CD4-positive, alpha-beta T cell treated with Interleukin-17A for 1 hour (primary cell): ENCODE measurements at places on chromosomes 4 and X.

DNA sequence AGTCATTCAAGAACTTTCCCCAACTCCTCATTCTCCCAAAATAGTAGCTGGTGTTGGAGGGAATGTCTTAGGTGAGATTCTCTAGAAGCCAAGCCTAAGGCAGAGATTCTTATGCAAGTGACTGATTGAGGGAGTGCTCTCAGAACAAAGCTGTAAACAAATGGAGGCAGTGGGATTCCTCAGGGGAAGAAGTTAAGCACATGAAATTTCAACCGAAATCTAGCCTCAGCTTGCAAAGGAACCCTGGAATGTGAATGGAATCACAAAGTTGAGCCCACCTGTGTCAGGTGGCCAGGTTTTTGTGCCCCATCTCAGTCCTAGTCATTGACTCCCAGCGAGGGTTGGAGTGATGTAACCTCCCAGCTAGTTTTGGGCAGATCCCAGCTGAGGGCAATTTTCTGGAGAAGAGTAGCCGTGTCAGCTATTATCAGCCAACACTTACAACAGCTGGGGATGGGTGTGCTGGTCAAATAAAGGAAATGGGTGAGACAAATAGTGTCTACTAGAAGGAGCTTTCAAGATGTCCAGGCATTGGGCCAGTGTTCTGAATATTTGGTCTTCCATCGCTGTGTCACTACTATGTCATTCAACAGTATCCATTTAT, 29.7 kb upstream of the FGF2 start:
- DNase-seq: no peak

GRCh38 chrX:151621422-151621821, 57.9 kb downstream of the PASD1 start:
- no peak for DNase-seq

GRCh38 chrX:78327370-78328086, at the start of gene CYSLTR1:
Gene CYSLTR1 (minus strand): TSS chrX:78327611. CDS start chrX:78273746, 53,865 bp downstream.
- DNase-seq: peak; percentile 15

GRCh38 chr4:7377223-7377865, 57.4 kb downstream of the PSAPL1 start:
- no peak for DNase-seq

- DNase-seq: no peak
These were observed 75.0 kb upstream of the DHX15 start for GRCh38 chr4:24659241-24659961.

DNA sequence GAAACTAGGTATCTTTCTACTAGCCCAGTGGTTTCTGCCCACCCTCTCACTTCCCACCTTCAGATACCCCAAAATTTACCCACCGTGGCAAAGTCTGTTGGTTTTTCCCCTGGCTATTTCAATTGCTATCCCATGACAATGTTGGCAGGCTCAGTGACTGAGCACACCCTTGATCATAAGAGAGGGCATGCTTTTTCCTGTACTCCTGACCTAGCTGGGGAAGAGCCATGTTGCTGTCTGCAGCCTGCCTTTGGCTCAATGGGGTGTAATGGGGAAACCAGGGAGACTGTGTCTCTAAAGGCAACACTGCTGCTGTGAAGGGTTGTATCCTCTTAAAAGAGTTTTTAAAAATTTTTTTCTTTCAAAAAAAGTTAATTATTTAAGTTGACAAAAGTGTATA, 90.4 kb upstream of the CITED1 start:
- DNase-seq: no peak

- no peak for DNase-seq
These were observed 113.3 kb upstream of the C1GALT1C1 start for GRCh38 chrX:120742946-120743665.

GRCh38 chr4:109998867-109999584, 86.3 kb downstream of the EGF start:
- peak; percentile 81 for DNase-seq

GRCh38 chr4:104420766-104421165, 73.9 kb downstream of the CXXC4 start:
- DNase-seq: no peak

DNA sequence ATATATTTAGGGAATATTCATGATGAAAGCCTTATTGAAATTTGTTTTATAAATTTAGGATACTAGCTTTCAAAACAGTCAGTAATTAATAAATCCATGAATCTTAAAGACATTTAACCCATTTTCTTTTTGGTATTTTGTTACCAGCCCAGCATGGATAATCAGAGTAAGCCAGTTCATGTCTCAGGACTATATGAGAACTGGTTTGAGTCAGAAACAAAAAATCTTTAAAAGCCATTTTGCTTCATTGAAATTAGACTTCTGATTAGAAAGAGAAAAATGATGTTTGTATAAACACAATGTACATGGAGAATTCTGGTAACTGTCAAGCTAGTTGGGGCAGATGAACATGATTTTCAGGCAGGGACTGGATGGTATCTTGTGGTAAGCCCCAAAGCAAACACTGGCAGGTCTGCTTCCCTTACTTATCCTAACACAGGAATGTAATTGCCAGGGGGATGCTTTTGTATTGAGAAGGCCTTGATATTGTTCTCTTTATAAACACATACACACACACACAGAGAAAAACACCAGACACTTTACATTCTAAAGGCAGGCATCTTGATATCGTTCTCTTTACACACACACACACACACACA, 9.4 kb downstream of the ARHGAP10 start:
- DNase-seq: no peak

GRCh38 chr4:85818700-85819099, 343.8 kb downstream of the ARHGAP24 start:
- no peak for DNase-seq

DNA sequence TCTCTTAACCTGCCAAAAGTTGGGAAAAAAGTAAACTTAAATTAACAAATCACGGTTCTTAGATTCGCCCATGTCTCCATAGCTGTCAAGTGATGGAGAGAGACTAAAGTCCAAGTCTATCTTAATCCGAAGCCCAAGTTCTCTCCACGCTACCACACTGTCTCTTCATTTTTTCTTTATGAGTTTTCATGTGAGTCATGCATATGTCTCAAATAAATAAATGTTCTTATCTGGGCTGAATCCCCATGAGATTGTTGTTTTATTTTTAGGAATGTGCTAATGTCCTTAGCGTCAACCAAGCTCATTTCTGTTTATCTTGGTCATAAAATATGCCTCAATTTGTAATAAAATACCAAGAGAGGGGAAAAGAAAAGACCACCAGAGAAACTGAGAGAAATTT, 169.3 kb downstream of the RCHY1 start:
- DNase-seq: no peak

DNA sequence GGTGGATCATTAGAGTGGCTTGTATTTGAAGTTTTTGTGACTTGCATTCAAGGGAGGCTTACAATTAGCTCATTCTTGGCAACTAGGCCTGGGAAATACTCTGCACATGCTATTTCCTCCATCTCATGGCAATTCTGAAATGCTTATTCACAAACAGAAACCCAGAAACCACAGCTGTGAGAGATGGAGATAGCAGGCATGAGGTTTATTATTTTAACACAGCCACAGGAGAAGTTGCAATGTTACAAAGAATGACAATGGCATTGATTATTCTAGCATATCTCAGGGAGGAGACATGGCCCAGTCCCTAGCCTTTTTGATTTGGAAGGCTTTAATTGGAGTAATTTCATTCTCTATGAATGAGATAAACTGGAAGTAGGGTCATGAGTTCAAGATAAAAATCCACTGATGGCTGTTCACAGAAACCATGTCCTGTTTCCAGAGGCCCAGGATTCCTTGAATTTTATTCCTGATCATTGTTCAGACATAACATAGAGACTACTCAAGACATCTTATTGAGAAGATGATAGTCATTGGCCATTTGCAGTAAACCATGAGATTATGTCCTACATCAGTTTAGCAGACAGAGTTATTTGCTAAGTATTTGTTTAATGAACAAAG, 123.9 kb downstream of the MID1 start:
- no peak for DNase-seq

DNA sequence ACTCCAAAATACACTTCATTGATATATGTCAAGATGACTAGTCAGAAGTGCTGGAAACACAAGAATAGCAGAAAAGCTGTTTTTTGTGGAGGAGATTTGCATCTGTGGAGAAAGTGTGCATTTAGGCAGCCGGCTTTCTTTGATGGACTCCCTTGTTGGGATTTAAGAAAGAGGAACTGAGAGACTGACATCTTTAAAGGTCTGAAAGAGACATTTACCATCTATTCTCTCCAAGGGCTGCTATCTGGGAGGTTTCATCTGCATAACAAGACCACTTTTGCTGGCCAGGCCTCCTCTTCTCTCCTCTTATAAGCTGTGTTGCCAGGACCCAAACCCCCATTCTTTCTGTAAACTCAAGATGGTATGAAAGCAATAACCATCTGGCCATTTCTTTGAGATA, 1065.0 kb downstream of the NLGN4X start:
- no peak for DNase-seq

- no peak for DNase-seq
These were observed 130.4 kb downstream of the STIM2 start for GRCh38 chr4:26991057-26991456.

DNA sequence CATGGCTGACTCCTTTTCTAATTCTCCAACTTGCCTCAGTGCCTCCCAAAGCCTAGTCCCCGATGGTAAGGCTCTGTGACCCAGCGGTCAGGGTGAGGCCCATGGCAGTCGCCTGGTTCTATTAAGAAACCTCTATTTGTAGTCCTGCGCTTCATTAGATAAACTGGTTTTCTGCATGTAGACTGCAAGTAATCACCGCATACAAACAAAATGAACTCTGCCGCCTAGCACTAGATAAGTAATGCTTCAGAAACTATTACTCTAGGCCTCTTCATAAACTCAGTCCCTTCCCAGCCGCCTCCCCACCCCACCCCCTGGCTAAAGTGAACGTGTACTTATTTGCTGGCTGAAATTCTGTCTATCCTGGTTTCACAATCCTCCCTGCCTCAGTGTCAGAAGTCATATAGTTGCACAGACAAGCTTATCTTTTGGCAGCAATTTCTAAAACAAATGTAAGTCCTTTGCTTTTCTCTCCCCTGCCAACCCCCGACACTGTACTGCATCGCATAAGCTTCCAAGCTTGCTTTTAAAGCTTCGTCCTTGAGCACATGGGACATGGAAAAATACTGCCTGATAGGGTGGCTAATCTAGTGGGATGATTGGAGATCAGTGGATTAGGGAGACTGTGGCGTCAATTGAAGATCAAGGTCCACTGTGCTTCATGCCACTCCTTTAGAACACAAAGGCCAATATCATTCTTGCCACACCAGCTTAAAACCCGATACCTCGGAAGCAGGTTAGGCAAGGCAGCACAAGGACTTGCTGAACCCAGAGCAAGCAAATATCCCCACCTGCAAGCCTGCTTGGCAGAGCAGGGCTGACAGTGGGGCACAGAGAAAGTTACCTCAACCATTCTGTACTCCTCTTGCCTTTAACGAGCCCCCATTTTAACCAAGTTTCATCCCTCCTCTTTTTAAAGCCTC, 125.8 kb downstream of the IRF2 start:
- DNase-seq: no peak

- DNase-seq: peak; percentile 41
These were observed 25.2 kb upstream of the G3BP2 start for GRCh38 chr4:75698162-75698962.

DNA sequence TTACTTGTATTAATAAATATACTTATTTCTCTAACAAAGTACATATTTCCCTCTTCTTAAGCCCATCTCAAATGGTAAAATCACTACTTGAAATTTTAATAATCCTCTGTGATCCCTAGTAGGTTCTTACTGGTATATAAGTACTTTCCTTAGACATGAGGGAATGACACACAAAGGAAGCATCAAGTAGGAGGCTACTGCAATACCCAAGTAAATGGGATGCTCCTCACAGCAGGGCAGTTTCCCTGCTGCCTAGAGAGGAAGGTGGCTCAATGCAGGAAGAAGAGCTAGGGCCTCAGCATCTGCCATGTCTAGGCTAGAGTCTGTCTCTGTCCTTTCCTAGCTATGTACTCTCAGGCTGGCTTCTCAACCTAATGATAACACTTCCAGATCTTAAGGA, 122.1 kb upstream of the DIPK2B start:
- no peak for DNase-seq

- DNase-seq: no peak
These were observed 202.6 kb upstream of the GYPA start for GRCh38 chr4:144342949-144343760.

DNA sequence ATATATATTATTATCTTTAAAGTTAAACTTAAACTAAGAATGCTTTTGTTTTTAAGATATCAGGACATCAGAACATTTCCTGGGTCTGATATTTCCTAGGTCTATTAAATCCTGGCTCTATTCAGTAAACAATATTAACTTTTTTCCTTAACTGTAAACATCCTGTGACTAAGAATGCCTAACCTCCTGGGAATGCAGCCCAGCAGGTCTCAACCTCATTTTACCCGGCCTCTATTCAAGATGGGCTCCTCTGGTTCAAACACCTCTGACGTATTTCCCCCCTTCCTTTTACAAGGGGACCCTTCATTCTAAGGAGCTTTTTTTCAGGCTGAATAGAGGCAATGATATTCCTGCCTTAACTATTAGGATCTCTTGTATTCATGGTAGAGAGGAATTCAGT, 35.8 kb upstream of the DYNLT3 start:
- DNase-seq: no peak

DNA sequence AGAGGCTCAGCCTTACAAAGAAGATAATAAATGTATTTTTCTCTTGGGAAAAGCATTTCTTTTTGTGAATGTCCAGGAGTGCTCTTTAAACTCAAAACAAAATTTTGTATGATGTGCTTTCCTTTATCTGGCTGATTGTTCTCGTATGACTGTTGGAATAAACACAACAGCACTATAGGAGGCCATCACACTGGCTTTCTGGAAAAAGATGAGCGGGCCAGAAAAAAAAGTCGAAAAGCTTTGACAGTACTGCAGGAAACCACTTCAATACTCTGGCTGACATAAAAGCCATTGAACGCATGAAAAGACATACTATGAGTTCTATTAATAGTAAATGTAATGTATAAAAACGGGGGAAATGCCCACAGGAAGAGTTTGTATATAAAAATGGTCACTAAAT, 64.7 kb upstream of the CTSO start:
- no peak for DNase-seq

DNA sequence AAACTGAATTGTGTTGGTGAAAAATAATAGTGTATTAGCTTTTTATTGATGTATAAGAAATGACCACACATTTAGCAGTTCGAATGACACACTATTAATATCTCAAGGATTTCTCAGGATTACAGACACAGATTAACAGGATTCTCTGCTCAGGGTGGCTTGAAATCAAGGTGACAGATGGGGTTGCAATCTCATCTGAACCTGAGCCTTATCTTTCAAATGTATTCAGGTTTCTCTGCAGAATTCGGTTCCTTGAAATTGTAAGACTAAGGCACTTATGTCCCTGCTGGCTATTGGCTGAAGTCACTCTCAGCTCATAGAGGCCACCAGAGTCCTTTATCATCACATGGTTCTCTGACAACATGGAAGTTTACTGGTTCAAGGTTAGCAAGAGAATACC, 1780.1 kb downstream of the ARAP2 start:
- DNase-seq: no peak
